ENCODE measurements at places on chromosomes 16 and 17. TPM values are rescaled to one million over a fixed set of nuclear protein-coding genes. Genes with fewer than 3 reads are reported as not detected.

The GDPD1 gene
- polyA plus RNA-seq = 12.3 TPM

The NPW gene
- 16.3 TPM for polyA plus RNA-seq

The TEKT1 gene
- polyA plus RNA-seq = 0.94 TPM

The CMTM1 gene
- polyA plus RNA-seq = 7.6 TPM

The HCFC1R1 gene
- 54.3 TPM for polyA plus RNA-seq

The SLC46A1 gene
- polyA plus RNA-seq = 13.5 TPM

The TMIGD1 gene
- polyA plus RNA-seq = 0.89 TPM

The RAB37 gene
- 4.9 TPM for polyA plus RNA-seq

The NDUFAB1 gene
- polyA plus RNA-seq = 101 TPM

The LRRC59 gene
- 62.0 TPM for polyA plus RNA-seq

The CEMP1 gene
- polyA plus RNA-seq = 3.0 TPM

The IGFALS gene
- polyA plus RNA-seq = 3.4 TPM

The MEIOB gene
- 0.47 TPM for polyA plus RNA-seq

The P3H4 gene
- polyA plus RNA-seq = 41.1 TPM

The ADORA2B gene
- polyA plus RNA-seq = 3.9 TPM

The DCXR gene
- 84.7 TPM for polyA plus RNA-seq

The PRSS8 gene
- 67.1 TPM for polyA plus RNA-seq

The CCR7 gene
- polyA plus RNA-seq = 0.34 TPM

The UTS2R gene
- 0.76 TPM for polyA plus RNA-seq

Data from left renal cortex interstitium (tissue), 4 donors.